ENCODE measurements at places on chromosomes 1 and 21. TPM values are rescaled to one million over a fixed set of nuclear protein-coding genes. Genes with fewer than 3 reads are reported as not detected.
A peak's percentile ranks its signal among the peaks of the same experiment; 100 is the strongest.

- no peak for DNase-seq
Observed at GRCh38 chr1:246404078-246404477, 103.0 kb downstream of the SMYD3 start.

ACTL8 gene
- total RNA-seq: not detected

CRNN gene
- not detected for total RNA-seq

- no peak for DNase-seq
Observed at GRCh38 chr1:234433563-234434285, 45.3 kb downstream of the TARBP1 start.

- DNase-seq: no peak
Observed at GRCh38 chr1:33171977-33172813, 9.6 kb downstream of the TRIM62 start.

GRCh38 chr1:23470282-23471070, 13.5 kb downstream of the ASAP3 start:
- no peak for DNase-seq

DNA sequence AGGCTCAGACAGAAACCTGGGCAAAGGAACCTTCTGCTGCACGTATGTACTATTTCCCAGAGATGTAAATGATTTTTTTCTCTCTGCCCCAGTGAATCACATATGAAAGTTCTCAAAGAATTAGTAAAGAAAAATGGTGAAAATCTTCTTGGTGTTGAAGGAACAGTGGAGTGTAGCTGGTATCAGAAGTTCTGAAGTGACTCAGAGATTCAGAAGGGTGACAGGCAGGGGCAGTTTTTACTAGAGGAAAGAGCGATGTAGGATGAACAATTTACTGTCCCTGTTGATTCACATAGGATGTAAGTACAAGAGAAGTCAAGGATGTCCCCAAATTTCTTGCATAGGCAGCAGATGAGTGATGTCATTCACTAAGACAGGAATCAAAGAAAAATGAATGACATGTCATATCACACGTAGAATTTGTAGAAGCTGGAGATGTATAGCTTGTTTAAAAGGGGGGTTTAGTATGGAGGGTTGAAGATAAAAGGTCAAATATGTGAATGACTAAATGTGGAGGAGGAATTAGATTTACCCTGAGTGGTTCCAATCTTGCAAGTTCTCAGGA, 26.4 kb downstream of the WLS start:
- no peak for DNase-seq

- no peak for DNase-seq
Observed at GRCh38 chr1:45206808-45207623, 611 bp upstream of the ZSWIM5 start.

DNA sequence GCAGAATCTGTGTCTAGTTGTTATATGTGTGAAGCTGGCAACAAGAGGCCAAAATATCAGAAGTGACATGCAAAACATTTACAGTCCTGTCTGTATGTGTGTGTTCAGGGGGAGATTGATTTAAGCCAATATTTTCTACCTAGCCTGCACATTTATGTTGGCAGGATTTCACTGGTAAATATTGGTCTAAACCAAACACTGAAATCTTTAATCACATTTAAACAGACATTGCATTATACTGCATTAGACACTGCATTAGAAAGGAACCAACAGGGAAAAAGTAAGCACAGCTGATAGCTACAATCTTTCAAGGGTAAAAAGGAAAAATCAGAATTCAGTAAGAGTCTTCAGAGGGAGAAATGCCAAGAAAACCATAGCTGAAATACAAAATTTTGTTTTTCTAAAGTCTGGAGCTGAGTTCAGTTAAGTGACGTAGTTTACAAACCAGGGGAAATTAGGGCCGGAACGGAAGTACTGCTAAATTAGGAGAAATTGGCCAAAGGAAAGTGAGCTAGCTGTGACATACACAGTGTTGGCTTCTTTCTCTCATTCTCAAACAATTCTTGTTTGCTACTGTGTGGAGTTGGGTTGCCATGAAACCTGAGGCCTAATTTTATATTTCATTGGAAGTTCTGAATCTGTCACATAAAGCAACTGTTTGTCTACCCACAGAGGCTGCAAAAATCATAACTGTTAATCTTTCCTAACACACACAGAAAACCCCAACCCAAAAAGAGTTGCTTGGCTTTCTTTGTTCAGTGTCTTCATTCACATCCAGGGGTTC, 217.3 kb upstream of the SGIP1 start:
- no peak for DNase-seq

GRCh38 chr1:168084396-168085231, 52.1 kb downstream of the GPR161 start:
- DNase-seq: peak; percentile 65

- DNase-seq: peak; percentile 90
Observed at GRCh38 chr1:161020509-161021164, at the start of gene F11R. TSS of gene F11R (minus strand) at chr1:161021152. CDS start at chr1:161021073, 79 bp downstream.

GRCh38 chr21:22795644-22796043, 1797.4 kb downstream of the NCAM2 start:
- no peak for DNase-seq

ARL8A gene
- 28.9 TPM for total RNA-seq

- DNase-seq: peak; percentile 47
Observed at GRCh38 chr1:218380125-218380977, 35.2 kb downstream of the TGFB2 start.
